HFFc6 (cell line): ENCODE measurements at places on chromosomes 2 and 18. TPM values are rescaled to one million over a fixed set of nuclear protein-coding genes. Genes with fewer than 3 reads are reported as not detected.

- no peak for DNase-seq
- H3K4me3 ChIP-seq: no peak overlapping the region
- no peak overlapping the region for H3K27ac ChIP-seq
- H3K4me1 ChIP-seq: 0 out of 2 replicates have a peak, but pooled peaks cover 8% of the 10 kb centered on the region
- no peaks in the 10 kb centered on the region; the same call in 1 of the 2 replicates for H3K36me3 ChIP-seq
Measured at GRCh38 chr2:52288596-52288995, 1256.7 kb upstream of the NRXN1 start.

GRCh38 chr2:86042256-86043168 is 63.2 kb downstream of the POLR1A start:
- no peak for DNase-seq
- H3K4me3 ChIP-seq: no peak overlapping the region

DNA sequence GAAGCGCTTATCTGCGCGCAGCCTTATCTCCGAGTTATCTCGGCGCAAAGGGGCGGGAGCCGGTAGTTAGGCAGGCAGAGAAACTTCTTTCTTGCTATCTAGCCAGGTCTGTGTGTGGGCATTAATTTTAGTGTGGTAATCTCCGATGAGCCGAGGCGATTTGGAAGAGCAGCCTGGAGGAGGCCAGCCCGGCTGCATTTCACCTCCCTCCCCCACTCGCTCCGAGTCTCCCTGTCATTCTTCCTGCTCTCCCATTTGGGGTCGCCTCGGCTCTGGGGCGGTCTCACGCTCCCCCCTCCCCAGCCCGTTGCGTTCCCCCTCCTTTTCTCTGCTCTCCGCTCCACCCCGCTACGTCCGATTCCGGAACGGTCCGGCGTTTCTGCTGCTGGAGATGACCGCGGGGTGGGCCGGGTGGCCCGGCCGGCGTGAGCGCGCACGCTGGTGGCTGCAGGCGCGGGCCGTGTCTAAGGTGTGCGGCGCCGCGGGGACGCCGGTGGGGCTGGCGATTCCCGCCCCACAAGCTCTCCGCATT is 566 bp downstream of the GATA6 start:
- peak overlapping the region; percentile 94 for H3K4me3 ChIP-seq
- H3K4me1 ChIP-seq: peaks cover 10% of the 10 kb centered on the region; the same call in 1 of the 2 replicates
- H3K36me3 ChIP-seq: no peaks in the 10 kb centered on the region
- H3K27me3 ChIP-seq: peaks cover 53% of the 10 kb centered on the region

YPEL5 gene
- 82.3 and 105 TPM in 2 replicates for total RNA-seq

DNA sequence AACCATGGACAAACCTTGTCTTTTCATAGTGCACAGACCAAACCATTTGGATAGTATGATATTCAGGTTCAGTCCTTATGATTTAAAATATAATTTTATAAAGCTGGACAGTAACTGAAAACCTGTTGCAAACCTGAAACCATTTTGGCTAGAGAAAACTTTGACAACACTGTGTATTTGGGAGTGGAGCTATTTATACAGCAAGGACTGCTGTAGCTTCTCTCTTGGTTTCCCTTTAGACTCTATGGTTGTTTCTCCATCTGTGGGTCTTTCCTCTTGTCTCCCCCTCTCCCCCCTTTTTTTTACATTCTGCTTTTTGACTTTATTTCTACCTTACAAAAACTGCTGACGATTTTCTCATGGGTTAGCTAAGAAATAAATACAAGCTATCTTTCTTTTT is 581.7 kb downstream of the SLC4A3 start:
- no peak for DNase-seq
- H3K27ac ChIP-seq: no peak overlapping the region
- H3K4me3 ChIP-seq: no peak overlapping the region

DNA sequence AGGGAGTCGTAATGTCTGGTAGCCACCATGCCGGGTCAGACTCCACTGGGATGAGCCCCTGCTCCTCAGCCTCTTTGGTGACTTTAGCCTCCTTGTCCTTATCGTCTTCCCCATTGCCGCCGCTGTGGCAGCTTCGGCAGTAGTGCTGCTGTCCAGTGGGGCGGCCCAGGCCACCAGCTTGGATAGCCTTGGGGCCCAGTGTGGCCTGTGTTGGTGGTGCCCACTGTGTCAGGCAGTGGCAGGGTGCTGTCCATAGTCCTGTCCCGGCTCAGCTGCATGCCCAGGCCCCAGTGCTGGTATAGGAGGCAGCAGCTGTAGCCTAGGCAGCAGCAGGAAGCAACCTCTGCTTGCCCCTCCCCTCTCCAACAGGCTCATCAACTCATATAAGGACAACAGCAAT is 197.1 kb upstream of the RAB12 start:
- H3K36me3 ChIP-seq: peaks cover 30% of the 10 kb centered on the region
- peaks cover 7% of the 10 kb centered on the region for H3K27me3 ChIP-seq
- no peak overlapping the region for H3K4me3 ChIP-seq
- no peak for DNase-seq
- peaks cover 11% of the 10 kb centered on the region for H3K4me1 ChIP-seq
- no peak overlapping the region for H3K27ac ChIP-seq

KIAA2012 gene
- 0.23 to 0.24 TPM (median 0.24 TPM) in 3 replicates for total RNA-seq

GRCh38 chr2:237421542-237422116 is 7.7 kb upstream of the COL6A3 start:
- H3K4me1 ChIP-seq: peaks cover 46% of the 10 kb centered on the region
- H3K36me3 ChIP-seq: peaks cover 5% of the 10 kb centered on the region; the same call in 1 of the 2 replicates
- no peaks in the 10 kb centered on the region; the same call in none of the 2 replicates for H3K27me3 ChIP-seq
- peak; percentile 78 for DNase-seq
- H3K27ac ChIP-seq: peak overlapping the region; percentile 98

- no peaks in the 10 kb centered on the region; the same call in none of the 2 replicates for H3K27me3 ChIP-seq
- H3K27ac ChIP-seq: no peak overlapping the region
- H3K4me3 ChIP-seq: no peak overlapping the region
- DNase-seq: no peak
- H3K36me3 ChIP-seq: 0 out of 2 replicates have a peak, but pooled peaks cover 6% of the 10 kb centered on the region
- no peaks in the 10 kb centered on the region for H3K4me1 ChIP-seq
Measured at GRCh38 chr2:7262727-7263126, 345.5 kb downstream of the RNF144A start.
